SK-N-MC (cell line): ENCODE measurements at places on chromosomes 4 and X.

DNA sequence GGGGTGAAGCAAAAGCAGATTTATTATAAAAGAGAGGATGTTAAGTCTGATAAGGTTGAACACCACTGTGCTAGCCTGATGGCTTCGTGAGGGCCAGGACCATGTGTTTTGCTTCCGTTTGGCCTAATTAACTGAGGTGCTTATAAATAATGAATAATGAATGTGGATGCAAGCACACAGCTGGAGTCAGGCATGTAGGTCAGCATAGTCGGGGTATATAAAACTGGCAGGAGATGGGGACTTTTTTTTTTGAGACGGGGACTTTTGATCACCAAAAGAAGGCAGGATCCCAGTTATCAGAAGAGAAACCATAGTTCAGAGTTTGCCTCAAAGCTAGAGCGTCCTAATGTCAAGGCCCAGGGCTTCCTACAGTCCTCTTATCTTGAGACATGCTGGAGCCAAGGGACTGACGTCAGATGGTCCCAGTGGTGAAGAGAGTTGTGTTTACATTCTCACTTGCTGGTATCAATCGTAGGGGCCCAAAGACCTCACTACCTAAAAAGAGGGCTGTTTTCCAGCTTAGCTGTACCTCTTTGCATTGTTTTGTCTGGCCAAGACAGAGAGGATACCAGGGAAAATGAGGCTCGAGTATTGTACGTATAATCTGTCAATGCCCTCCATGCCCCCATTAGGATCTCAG, 50.4 kb downstream of the RTL9 start:
- DNase-seq = no peak

GRCh38 chrX:110086162-110086915, 83.4 kb downstream of the TMEM164 start:
- DNase-seq = no peak

- no peak for DNase-seq
These were observed at the start of gene JADE3 for GRCh38 chrX:46912098-46912602. Gene JADE3, plus strand, starts transcription at chrX:46912421. Its CDS starts 72,474 bp downstream, at chrX:46984895.

- DNase-seq = no peak
These were observed 1418.0 kb downstream of the STIM2 start for GRCh38 chr4:28278676-28279075.

DNA sequence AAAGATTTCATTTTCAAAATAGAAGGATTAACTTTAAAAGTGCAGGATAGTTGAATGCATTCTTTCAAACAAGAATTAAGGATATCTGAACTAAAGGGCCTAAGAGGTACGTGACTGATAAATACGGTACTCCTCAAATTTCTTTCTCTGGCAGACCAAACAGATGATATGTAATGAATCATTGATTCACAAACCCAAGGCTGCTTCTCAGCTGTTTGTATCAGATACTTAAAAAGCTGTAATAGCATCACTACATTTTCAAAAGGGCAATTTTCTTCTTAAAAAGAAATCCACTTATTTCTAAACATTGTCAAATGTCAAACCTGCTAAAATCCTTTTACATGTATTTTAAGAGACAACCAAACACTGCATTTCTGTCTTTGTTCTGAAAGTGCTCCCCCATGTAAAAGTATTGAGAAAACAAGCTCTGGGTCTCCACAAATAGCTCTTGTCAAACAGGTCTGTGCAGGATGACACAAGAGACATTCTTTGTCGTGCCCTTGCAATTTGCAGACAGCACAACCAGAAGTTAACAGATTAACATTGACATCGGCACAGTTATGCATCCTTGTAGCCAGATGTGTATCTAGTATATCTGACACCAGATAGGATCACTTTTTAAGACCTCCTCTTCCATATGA, 82.0 kb downstream of the MANBA start:
- DNase-seq = no peak

GRCh38 chr4:181793096-181793495, 450.1 kb upstream of the TENM3 start:
- no peak for DNase-seq

DNA sequence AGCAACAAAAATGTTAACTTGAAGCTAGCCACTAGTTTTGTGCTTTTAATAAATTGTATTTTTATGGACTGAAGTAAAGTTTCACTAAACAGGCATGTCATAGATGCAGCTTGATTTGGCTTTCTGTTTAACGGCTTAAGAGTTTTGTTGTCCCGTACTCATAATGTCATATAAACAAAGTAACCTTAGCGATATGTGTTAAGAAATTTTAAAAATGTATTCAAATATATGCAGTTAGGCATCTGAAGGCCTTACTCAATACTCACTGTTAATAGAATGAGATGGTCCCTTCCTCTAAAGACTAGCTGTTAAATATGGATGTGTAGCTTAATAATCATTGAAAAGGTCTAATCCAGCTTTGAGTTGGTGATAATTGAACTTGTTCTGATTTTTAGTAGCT, 1.0 kb upstream of the SCLT1 start:
- no peak for DNase-seq

DNA sequence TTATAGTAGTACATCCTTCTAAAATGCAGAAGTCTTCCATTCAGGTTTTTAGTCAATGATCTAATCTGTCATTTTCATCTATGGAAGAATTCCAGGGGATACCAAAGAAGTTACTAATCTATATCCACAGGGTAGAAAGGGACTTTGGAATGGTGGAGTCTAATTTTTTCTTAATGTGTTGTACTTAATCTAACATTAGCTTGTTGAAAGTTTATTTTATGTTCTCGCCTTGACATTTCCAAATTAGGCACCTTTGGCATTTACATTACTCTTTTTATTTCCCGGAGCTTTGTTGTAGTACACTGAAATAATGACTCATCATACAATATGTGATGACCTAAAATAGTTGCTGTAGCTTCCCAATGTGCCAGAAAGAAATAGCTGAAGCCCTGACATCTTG, 91.5 kb downstream of the HTR2C start:
- DNase-seq = no peak

- DNase-seq = no peak
These were observed 48.4 kb upstream of the TMPRSS11A start for GRCh38 chr4:68011684-68012083.

- no peak for DNase-seq
These were observed 1.7 kb upstream of the AFP start for GRCh38 chr4:73434311-73434710.

DNA sequence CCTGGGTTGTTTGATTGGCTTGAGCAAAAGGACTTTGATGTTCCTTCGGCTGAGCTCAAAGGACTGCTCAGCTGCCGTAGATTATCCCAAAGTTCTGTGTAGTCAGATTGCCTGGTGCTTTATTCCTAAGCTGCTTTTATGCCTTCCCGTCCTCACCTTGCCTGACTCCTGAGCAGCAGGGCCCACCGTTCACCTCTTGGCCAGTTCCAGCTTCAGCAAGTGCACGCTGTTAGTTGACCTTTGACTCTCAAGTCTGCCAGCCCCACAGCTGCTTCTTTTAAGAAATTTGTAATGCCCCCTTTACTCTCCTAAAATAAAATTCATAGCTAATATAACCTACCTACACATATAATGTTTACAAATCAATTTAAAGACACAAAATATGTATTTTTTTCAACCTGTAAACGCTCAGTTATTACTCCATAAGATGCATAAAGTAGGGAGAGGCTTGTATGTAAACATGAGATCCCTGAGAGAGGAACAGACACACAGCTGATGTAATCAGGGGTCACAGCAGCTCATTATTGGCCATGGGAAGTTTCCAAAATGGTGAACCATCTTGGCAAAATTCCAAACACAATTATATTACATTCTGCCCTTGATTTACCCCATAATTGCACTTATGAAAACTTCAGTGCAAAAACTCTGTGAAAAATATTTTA, 28.6 kb downstream of the UCHL1 start:
- DNase-seq = no peak

DNA sequence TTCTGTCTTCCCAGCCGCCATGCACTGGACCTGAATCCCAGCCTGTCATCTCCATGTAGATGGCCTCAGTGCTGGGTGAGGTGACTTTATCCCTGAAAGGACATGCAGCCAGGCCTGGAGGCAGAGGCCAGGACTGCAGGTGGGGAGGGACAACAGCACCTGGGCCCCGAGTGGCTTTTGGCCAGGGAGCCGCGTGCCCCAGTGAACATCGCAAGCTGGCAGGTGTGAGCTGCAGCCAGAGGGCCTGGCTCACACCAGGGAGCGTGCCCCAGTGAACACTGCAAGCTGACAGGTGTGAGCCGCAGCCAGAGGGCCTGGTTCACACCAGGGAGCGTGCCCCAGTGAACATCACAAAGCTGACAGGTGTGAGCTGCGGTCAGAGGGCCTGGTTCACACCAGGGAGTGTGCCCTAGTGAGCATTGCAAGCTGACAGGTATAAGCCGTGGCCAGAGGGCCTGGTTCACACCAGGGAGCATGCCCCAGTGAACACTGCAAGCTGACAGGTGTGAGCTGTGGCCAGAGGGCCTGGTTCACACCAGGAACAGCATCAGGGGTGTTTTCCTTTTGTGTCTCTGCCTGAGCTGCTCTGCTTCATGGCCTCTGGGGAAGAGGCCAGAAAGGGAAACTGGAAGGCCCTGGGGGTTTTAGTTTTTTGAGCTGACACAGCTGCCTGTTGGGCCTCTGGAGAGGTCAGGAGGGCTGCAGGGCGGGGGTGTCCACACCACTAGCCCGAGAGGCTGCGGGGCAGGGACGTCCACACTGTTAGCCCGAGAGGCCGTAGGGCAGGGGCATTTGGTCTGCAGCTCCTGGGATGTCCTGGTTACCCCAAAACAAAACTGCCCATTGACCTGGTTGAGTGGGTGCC, 22.7 kb upstream of the PSAPL1 start:
- no peak for DNase-seq

DNA sequence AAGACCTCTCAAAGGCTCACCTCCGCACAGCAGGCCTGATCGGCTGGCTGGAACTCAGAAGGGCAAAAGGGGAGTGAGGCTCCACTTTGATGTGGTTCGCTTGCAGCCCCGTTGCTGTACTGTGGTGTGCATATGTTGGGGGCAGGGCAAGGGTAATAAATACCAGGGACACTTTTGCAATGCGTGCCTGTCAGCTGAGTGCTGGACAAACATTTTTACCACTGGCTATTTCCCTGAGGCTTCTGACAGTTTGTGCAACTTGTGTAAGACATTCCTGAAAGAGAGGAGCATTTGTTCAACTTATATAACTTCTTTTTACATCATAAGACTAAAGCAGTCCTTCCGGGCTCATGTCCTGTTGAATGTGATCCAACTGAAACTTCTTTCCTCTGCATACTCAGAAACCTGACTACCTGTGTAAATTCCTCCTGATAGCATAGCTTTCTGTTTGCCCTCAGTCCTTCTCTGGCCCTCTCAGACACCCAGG, 82.3 kb downstream of the SPRY1 start:
- DNase-seq = no peak

GRCh38 chr4:153020457-153020856, 84.3 kb downstream of the FHDC1 start:
- DNase-seq = no peak

GRCh38 chr4:22003878-22004277, 55.3 kb upstream of the KCNIP4 start:
- no peak for DNase-seq

GRCh38 chrX:15336023-15336413, 695 bp upstream of the PIGA start:
- no peak for DNase-seq

GRCh38 chr4:56475917-56476316, 8.5 kb downstream of the SRP72 start:
- DNase-seq = no peak
